ENCODE measurements at places on chromosomes 2 and 18.

GRCh38 chr2:16470936-16471490 lies 194.6 kb downstream of the CYRIA start:
- no peak for DNase-seq

DNA sequence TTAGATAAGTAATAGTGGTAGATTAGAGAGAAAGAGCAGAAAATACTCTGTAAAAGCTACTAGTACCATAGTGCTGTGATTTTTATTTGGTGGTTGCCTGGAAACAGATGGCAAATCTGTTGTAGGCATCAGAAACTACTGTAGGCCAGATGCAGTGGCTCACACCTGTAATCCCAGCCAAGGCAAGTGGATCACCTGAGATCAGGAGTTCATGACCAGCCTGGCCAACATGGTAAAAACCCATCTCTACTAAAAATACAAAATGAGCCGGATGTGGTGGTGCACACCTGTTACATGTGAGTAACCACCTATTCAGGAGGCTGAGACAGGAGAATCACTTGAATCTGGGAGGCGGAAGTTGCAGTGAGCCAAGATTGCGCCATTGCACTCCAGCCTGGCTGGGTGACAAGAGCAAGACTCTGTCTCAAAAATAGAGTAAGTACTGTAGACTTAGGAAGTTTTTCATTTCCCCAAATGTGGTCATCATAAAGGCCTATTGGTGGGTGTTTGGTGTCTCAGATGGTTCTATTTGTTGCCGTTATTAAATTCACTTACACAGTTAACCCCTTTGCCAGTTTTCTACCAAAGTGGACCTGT lies 79.6 kb downstream of the SPTBN1 start:
- DNase-seq = no peak

DNA sequence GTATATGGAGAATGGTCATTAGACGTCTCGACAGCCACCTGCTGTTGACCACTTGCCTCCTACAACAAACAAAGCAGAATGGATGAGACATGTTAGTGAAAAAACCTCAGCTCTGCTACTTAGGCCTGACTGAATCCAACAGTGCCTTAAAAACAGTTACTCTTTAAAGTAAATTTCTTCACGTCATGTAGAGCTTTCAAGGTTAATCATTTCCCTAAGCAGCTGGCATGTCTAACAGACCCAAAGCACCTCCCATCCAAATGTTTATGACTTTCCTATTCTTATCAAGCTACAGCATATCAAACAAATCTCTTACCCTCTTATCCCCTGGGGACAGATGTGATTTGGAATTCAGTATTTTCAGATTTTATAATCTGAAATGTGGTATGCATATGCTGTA lies 75.6 kb upstream of the ITGB6 start:
- no peak for DNase-seq

GRCh38 chr18:48326901-48327675 lies 82.1 kb downstream of the ZBTB7C start:
- DNase-seq = no peak

DNA sequence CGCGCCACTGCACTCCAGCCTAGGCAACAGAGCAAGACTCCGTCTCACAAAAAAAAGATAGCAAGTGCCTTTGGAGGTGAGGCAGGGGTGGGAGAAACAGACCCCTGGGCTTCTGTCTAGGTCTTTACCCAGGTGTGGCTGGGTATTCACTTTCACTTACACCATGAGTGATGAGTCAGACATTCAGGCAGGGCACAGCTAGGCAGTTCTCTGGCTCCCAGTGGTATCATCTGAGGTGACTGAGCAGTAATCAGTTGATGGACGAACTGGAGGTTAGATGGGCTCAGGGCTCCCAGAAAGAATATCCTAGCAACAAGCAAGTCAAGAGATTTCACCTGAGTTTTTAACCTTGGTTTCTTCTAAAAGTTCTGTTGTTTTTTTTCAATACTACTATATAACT lies 107.0 kb upstream of the RAB6C start:
- no peak for DNase-seq

- DNase-seq = peak; percentile 13
Measured at GRCh38 chr2:175062787-175063585, 57.8 kb upstream of the CHN1 start.

DNA sequence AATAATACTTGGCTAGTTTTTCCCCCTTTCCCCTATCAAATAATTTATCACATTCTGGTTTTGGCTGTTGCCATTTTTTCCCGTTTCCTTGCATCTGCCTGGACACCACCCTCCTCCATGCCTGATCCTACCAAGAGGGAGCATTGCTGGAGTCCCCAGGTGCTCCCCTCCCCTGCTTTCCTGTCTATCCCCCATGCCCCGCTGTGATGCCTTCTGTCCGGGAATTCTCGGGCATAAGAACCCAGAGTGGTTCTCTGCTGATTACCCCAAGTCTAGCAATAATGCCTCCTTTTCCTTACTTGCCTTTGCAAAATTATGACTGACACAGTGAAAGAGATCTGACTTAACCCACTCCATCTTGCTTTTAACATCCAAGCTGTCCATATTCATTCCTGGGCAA lies 248.0 kb upstream of the PXDN start:
- DNase-seq = no peak

DNA sequence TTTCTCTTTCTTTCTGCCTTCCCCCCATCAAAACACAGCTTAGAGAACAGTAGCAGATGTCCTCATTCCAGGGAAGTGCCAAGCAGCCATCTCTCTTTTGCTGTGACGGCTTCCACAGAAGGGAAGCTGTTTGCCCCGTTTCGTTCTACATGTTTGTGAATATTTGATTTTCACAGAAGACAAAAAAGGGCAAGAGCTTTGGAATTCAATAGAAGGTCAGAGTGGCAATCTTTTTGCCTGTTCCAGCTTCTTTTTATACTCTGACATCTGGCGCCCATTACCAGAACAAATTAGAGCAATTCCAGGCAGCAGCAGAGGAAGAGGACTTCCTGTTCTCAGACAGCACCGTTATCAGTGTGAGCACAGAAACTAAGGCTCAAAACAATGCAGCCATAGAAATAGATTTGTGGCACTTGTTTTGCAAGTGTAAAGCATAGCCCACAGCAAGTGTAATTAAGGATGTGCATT lies 79.0 kb upstream of the CDH19 start:
- DNase-seq = no peak

- DNase-seq = no peak
Measured at GRCh38 chr2:173435574-173435973, 80.9 kb downstream of the CDCA7 start.

DNA sequence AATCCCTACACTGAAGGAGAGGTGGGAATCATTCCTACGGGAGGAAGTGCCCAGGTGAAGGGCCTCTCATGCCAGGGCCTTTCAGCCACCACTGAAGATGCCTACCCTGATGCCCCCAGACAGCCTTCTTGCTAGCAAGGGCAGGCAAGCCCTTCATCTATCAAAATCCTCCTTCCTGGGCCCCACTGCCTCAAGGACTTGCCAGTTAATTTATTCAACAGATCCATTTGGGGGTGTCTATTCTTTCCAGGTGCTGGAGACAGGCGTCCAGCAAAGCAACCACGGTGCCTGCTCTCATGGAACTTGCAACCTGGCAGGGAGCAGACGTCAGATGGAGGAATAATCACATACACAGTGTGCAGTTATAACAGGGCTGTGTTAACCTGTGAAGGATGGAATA lies 95.5 kb downstream of the GYPC start:
- no peak for DNase-seq

GRCh38 chr2:154849482-154849881 lies 151.0 kb downstream of the KCNJ3 start:
- DNase-seq = no peak

DNA sequence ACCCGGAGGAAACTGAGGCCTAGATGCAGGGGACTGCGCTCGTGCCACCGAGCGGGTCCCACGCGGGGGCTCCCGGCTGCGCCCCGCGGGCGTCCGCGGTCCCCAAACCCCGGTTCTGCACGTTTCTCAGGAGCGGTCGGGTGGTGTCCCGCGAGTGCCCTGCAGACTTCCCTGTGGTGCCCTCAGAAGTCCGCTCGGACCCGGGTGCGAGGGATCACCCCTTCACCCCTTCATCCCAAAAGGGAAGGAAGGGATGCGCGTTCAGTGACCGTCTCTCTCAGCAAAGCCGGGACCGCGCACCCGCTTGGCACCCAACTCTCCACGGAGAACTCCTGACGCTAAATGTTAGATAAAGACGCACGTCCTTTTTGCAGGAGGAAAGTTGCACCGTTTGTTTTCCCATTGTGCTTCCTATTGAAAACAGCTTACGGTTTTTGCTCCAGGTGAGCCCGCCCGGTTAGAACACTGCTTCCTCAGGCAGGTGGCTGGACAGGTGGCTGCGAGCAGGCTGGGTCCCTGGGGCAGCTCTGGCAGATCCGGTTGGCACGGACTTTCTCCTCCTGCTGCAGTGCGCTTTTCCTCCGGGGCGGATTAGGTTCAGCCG lies 779 bp downstream of the DGKD start:
- DNase-seq = peak; percentile 27

- DNase-seq = no peak
Measured at GRCh38 chr18:8938817-8939216, 163.7 kb upstream of the NDUFV2 start.
